ENCODE measurements at places on chromosomes 16 and 17.

GRCh38 chr16:17439580-17439979 lies 31.2 kb downstream of the XYLT1 start:
- no peak overlapping the region for H3K4me3 ChIP-seq
- H3K4me1 ChIP-seq: peaks cover 9% of the 10 kb centered on the region
- no peak for DNase-seq

GRCh38 chr17:6420173-6420641 lies 14.7 kb downstream of the AIPL1 start:
- no peak overlapping the region for H3K4me3 ChIP-seq
- no peaks in the 10 kb centered on the region for H3K27me3 ChIP-seq
- no peaks in the 10 kb centered on the region for H3K36me3 ChIP-seq
- no peak overlapping the region for H3K27ac ChIP-seq
- H3K4me1 ChIP-seq: no peaks in the 10 kb centered on the region

DNA sequence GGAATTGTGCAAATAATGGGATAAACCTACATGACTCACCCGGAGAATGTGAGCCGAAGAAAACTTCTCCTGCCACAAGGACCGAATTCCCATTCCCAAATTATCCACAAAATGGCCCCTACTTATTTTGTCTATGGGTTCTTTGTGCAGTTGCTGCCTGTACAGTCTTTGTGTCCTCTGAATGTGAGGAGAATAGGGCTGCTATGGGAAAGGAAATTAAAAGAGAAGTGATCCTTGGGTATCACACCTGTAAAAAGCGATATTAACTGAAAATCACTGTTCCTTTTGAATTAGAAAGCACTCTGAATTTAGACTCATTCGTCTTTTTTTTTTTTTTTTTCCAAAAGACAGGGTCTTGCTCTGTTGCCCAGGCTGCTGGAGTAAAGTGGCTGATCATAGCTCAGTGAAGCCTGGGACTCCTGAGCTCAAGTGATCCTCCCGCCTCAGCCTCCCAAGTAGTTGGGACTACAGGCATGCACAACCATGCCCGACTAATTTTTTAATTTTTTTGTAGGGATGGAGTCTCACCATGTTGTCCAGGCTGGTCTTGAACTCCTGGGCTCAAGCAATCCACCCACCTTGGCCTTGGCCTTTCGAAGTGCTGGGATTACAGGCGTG lies 45.4 kb downstream of the CHD9 start:
- peak overlapping the region; percentile 47 for H3K4me3 ChIP-seq
- peak overlapping the region; percentile 87 for H3K27ac ChIP-seq
- no peaks in the 10 kb centered on the region for H3K36me3 ChIP-seq
- DNase-seq: no peak
- H3K4me1 ChIP-seq: peaks cover 38% of the 10 kb centered on the region

GRCh38 chr16:49464877-49465504 lies 91.4 kb downstream of the C16orf78 start:
- H3K4me1 ChIP-seq: no peaks in the 10 kb centered on the region
- H3K4me3 ChIP-seq: no peak overlapping the region
- no peak overlapping the region for H3K27ac ChIP-seq
- DNase-seq: peak; percentile 47
- no peaks in the 10 kb centered on the region for H3K27me3 ChIP-seq

GRCh38 chr16:55993088-55993487 lies 117.9 kb upstream of the CES5A start:
- no peaks in the 10 kb centered on the region for H3K4me1 ChIP-seq
- no peak for DNase-seq
- no peaks in the 10 kb centered on the region for H3K36me3 ChIP-seq
- H3K27me3 ChIP-seq: no peaks in the 10 kb centered on the region
- H3K4me3 ChIP-seq: no peak overlapping the region

GRCh38 chr16:57502048-57502775 lies 15.9 kb upstream of the DOK4 start:
- no peaks in the 10 kb centered on the region for H3K4me1 ChIP-seq
- no peaks in the 10 kb centered on the region for H3K36me3 ChIP-seq
- DNase-seq: no peak

GRCh38 chr17:63675607-63676546 lies 24.0 kb downstream of the LIMD2 start:
- DNase-seq: peak; percentile 90
- H3K4me3 ChIP-seq: peak overlapping the region; percentile 28
- H3K36me3 ChIP-seq: peaks cover 18% of the 10 kb centered on the region
- peaks cover 32% of the 10 kb centered on the region for H3K4me1 ChIP-seq

DNA sequence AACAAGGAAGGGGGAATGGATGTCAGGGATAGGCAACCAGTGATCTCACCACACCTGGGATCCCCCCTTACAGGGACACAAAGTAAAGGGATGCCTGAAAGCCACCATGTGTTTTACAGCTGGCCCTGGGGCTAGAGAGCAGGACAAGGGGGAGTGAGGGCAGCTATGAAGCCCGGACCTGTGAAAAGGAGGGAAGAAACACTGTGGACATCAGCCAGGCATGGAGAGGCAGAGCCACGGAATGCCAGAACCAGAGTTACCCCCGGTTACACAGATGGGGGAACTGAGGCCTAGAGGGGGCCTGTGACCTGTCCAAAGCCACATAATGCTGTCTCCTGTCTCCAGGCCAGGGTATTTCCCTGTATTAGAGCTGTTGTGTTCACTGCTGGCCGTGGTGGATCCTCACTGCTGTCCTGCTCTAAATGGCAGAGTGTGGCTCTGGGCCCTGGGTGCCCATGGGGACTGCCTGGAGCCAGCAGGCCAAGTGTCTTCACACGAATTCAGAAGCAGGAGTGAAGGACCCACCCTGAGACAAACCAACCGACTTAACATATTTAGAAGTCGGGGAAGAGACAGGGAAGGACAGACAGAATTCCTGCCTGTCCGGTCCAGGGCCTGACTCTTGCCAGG lies 29.7 kb upstream of the ITGA3 start:
- no peaks in the 10 kb centered on the region for H3K4me1 ChIP-seq
- H3K36me3 ChIP-seq: no peaks in the 10 kb centered on the region
- no peaks in the 10 kb centered on the region for H3K27me3 ChIP-seq
- no peak overlapping the region for H3K4me3 ChIP-seq

DNA sequence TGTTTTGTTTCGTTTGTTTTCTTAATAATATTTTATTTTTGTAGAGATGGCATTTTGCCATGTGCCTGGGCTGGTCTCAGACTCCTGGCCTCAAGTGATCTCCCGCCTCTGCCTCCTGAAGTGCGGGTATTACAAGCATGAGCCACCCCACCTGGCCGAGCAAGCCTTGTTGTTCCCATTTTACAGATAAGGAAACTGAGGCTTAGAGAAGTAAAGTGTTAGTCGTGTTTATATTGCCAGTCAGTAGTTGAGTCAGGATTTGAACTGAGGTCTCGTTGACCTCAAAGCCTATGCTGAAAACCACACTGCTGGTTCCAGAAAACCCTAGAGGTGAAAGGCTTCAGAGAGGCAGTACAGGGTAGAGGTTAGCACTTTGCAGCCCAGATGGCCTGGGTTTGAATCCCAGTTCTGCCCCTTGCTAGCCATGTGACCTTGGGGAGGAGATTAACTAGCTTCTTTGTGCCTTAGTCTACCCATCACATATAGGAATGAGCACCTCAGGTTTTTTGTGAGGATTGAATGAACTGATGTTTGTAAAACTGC lies 102.0 kb downstream of the ABCC6 start:
- no peaks in the 10 kb centered on the region for H3K4me1 ChIP-seq
- H3K27ac ChIP-seq: no peak overlapping the region
- DNase-seq: no peak
- H3K4me3 ChIP-seq: no peak overlapping the region
- H3K36me3 ChIP-seq: peaks cover 86% of the 10 kb centered on the region

DNA sequence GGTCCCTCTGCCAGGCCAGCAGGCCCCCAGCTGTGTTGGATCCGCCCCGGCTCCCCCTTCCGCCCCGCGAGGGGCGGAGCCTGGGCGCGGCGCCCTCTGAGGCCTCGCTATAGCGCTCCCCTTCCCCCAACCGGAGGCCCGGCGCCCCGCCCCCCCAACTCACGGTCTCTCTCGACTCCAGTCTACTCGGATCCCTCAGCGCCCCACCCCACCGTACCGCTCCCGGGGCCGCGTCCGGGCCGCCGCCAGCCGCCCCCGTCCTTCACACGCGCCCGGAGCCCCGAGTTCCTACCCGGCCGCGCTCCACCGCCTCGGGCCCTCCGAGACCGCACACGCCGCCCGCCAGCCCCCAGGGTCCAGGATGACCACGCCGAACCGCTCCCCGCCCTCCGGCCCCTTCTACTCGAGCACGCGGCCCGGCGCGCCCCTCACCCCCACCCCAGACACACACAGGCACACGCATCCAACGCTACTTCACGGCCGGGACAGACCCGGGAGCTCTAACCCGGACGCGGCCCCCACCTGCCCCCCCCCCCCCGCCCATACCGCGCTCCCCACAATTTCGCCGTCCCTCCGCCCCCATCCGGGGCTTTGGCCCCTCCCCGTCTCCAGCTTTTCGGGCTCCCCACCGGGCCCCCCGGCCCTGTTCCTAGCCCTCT lies 1.4 kb downstream of the PHF23 start:
- DNase-seq: peak; percentile 90
- H3K4me1 ChIP-seq: no peaks in the 10 kb centered on the region
- peaks cover 24% of the 10 kb centered on the region for H3K36me3 ChIP-seq

- no peak overlapping the region for H3K4me3 ChIP-seq
- H3K4me1 ChIP-seq: no peaks in the 10 kb centered on the region
- H3K27me3 ChIP-seq: peaks cover 9% of the 10 kb centered on the region
- DNase-seq: no peak
- no peaks in the 10 kb centered on the region for H3K36me3 ChIP-seq
Observed at GRCh38 chr16:49338611-49339265, 34.9 kb upstream of the C16orf78 start.

DNA sequence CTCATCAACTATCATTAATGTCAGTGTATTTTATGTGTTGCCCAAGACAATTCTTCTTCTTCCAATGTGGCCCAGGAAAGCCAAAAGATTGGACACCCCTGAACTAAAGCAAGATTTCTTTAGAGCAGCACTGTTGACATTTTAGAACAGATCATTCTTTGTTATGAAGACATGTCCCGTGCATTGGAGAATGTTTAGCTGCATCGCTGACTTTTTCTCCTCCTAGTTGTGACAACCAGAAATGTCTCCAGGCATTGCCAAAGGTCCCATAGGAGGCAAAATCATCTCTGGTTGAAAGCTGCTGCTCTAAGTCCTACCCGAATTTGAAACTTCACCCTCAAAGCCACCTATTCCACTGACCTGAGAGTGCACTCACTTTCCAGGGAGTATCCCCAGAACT lies 62.7 kb upstream of the IRX6 start:
- no peak overlapping the region for H3K27ac ChIP-seq
- DNase-seq: no peak
- no peaks in the 10 kb centered on the region for H3K4me1 ChIP-seq
- no peaks in the 10 kb centered on the region for H3K36me3 ChIP-seq

- H3K27ac ChIP-seq: no peak overlapping the region
- no peak for DNase-seq
- no peak overlapping the region for H3K4me3 ChIP-seq
- no peaks in the 10 kb centered on the region for H3K27me3 ChIP-seq
- no peaks in the 10 kb centered on the region for H3K4me1 ChIP-seq
- no peaks in the 10 kb centered on the region for H3K36me3 ChIP-seq
Observed at GRCh38 chr17:47742319-47743181, 9.5 kb downstream of the TBX21 start.

- H3K36me3 ChIP-seq: no peaks in the 10 kb centered on the region
- H3K27ac ChIP-seq: peak within 1 kb of the TSS; percentile 67
- H3K4me1 ChIP-seq: peaks cover 37% of the 10 kb centered on the region
- H3K27me3 ChIP-seq: no peaks in the 10 kb centered on the region
- H3K4me3 ChIP-seq: peak within 1 kb of the TSS; percentile 77
- DNase-seq: no peak
Observed at GRCh38 chr17:35795007-35795870, at the start of gene MMP28. TSS of gene MMP28 (minus strand) at chr17:35795641. CDS start at chr17:35795377, 264 bp downstream.

- no peaks in the 10 kb centered on the region for H3K27me3 ChIP-seq
- H3K4me3 ChIP-seq: peak overlapping the region; percentile 8
- no peak for DNase-seq
- H3K27ac ChIP-seq: peak overlapping the region; percentile 20
Observed at GRCh38 chr17:50117202-50118051, 12.5 kb downstream of the SAMD14 start.

GRCh38 chr16:49084628-49085390 lies 196.8 kb downstream of the CBLN1 start:
- H3K27ac ChIP-seq: no peak overlapping the region
- DNase-seq: no peak
- H3K4me3 ChIP-seq: no peak overlapping the region
- no peaks in the 10 kb centered on the region for H3K36me3 ChIP-seq
- H3K27me3 ChIP-seq: no peaks in the 10 kb centered on the region

DNA sequence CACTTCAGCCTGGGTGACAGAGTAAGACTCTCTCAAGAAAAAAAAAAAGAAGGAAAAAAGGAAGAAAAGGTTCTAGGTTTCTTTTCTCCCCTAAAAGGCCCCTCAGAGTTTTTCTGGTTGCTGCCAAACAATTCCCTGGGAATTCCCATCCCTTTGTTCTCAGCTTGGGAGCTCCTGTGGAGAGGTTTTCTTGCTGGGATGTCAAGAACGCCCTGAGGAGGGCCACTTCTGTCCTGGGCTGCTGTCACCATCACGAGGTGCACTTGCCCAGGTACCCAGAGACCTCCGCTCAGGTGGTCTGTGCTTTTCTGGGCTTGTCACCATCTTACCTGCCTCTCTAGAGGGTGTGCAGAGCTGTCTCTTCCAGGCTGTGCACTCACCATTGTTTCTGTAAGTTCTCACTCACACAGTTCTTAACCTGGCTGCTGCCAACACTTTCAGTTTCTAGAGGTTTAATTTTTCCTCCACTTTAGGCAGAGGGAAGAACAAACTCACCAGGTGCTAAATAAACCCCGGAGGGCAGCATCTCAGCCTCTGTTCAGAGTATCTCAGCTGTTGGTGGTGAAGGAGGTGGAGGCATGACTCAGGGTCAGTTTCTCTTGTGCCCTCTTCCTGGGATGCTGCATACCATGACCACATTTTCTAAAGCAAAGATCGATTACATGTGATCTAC lies 2.4 kb upstream of the COX6A2 start:
- no peak overlapping the region for H3K4me3 ChIP-seq
- no peaks in the 10 kb centered on the region for H3K36me3 ChIP-seq
- H3K4me1 ChIP-seq: no peaks in the 10 kb centered on the region
- no peak overlapping the region for H3K27ac ChIP-seq
- peak; percentile 32 for DNase-seq

DNA sequence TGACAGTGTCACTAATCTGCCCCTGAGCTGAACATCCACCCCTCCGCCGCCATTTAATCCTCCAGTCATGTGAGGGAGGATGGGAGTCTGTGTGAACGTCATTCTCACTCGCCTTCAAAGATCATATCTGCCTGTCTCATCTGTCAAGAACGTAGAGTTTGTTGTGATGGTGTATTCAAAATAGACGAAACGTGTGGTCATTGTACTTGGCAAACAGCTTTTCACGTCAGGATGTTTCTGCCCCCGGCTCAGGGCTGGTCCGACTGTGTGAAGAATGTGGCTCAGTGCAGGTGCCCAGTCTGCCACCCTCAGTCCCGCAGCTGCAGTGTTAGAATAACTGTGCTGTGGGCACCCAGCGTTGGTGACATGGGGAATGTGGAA lies 148.0 kb downstream of the KCNJ12 start:
- H3K4me3 ChIP-seq: no peak overlapping the region
- H3K36me3 ChIP-seq: no peaks in the 10 kb centered on the region
- H3K4me1 ChIP-seq: no peaks in the 10 kb centered on the region
- H3K27ac ChIP-seq: no peak overlapping the region

GRCh38 chr17:50141745-50142110 lies 8.7 kb downstream of the PPP1R9B start:
- peaks cover 83% of the 10 kb centered on the region for H3K36me3 ChIP-seq
- H3K4me1 ChIP-seq: peaks cover 28% of the 10 kb centered on the region
- H3K27ac ChIP-seq: no peak overlapping the region
- no peak for DNase-seq

- no peak for DNase-seq
- H3K4me1 ChIP-seq: no peaks in the 10 kb centered on the region
- no peaks in the 10 kb centered on the region for H3K36me3 ChIP-seq
- no peak overlapping the region for H3K27ac ChIP-seq
- no peaks in the 10 kb centered on the region for H3K27me3 ChIP-seq
- H3K4me3 ChIP-seq: no peak overlapping the region
Observed at GRCh38 chr17:68910251-68910705, 44.9 kb downstream of the ABCA8 start.
